Fibroblast of skin of left biceps (primary cell): ENCODE measurements at places on chromosomes 6 and 20.
A peak's percentile ranks its signal among the peaks of the same experiment; 100 is the strongest.

GRCh38 chr6:122984393-122984792 lies 11.6 kb upstream of the CLVS2 start:
- no peak for DNase-seq

- no peak for DNase-seq
Observed at GRCh38 chr20:62590309-62591121, 51.8 kb upstream of the SLCO4A1 start.

GRCh38 chr20:33345342-33345741 lies 56.0 kb downstream of the CDK5RAP1 start:
- DNase-seq, result no peak

DNA sequence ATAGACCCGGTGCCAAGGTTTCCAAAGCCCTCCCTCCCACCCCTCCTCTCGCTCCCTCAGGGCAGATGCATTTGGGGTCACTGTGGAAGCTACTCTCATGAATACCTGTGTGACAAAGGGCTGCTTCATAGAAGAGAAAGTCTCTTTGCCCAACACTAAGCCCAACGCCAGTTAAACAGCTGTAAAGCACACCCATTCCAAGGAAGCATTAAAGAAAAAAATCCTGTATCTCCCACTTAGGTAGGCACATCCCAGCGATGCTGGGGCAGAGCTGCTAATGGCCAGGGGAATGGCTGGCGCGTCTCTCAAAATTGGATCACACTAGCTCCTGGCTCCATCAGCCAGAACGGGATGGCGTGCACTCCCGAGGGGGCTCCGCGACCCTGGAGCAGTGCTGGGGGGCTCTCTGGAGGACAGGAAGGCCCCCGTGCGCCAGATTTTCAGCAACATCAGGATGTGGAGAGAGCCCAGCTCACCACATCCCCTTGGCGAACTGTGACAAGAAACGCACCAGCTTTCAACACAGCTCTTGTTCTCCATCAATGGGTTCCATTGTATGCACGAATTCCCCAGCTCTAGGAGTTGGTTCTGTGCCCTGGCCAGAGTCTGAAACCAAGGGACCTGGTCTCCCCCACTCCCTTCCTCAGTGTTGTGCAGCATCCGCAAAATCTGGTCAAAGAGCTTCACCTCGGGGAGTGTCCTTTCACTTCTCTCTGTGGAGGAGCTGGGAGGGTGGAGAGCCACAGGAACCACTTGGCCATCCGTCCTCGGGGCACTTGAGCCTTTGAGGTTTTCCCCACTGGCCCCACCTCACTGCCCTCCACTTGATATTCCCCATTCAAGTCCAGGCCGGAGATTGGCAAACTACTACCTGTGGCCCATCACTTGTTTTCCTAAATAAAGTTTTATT lies 74.1 kb downstream of the TFAP2C start:
- DNase-seq, result no peak

GRCh38 chr6:24010133-24010532 lies 115.9 kb upstream of the NRSN1 start:
- no peak for DNase-seq

- no peak for DNase-seq
Observed at GRCh38 chr6:155498370-155498769, 42.7 kb upstream of the NOX3 start.

GRCh38 chr6:101626269-101626668 lies 232.8 kb downstream of the GRIK2 start:
- no peak for DNase-seq

DNA sequence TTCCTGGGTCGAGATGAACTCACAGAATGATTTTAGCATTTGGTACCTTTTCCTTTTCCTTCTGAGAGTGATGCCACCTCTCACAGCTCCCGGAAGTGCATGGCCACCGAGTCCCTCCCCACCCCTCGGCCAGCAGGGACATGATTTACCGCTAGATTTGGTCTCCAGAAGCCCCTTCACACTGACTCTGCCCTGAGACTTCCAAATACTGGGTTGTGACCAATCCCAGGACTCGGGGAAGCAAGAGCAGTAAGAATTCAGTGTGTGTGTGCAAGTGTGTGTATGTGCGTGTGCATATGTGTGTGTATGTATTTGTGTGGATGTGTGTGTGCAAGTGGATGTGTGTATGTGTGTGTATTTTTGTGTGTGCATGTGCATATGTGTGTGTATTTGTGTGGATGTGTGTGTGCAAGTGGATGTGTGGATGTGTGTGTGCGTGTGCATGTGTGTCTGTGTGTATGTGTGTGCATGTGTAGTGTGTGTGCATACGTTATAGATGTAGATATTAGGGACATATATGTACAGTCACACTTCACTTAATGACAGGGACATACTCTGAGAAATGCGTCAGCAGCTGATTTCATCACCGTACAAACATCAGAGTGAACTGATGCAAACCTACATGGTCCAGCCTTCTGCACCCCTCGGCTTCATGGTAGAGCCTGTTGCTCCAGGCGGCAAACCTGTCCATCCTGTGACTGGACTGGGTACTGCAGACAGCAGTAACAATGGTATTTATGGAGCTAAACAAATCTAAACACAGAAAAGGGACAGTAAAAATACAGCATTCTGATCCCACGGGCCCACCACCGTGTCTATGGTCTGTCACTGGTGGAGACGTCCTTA lies 374.5 kb downstream of the TAF4 start:
- no peak for DNase-seq

GRCh38 chr20:18986146-18986830 lies 172.7 kb downstream of the SCP2D1 start:
- DNase-seq, result no peak

GRCh38 chr6:170092826-170093225 lies 198.1 kb downstream of the DLL1 start:
- DNase-seq, result no peak

GRCh38 chr20:21493049-21493448 lies 20.8 kb downstream of the NKX2-2 start:
- DNase-seq, result no peak

DNA sequence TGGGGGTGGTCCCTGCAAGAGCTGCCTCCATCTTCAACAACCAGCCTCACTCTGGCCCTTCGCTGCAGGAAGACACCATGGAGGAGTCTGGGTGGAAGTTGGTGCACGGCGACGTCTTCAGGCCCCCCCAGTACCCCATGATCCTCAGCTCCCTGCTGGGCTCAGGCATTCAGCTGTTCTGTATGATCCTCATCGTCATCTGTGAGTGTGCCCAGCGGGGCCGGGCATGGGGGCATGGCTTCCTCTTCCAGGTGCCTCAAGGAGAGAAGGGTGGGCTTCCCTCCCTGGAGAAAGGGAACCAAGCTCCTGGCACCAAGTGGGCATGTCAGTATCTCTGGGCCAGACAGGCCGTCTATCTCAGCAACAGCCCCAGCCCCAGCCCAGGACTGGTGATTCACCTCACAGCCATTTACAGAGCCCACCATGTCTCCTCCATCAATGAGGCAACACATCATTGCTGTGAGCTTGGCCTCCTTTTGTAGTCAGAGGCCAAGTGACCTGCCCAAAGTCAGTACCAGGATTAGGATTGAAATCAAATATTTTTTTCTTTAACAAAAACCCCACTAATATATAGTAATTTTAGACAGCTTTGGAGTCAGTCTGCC lies 40.2 kb downstream of the TM9SF4 start:
- DNase-seq, result no peak

DNA sequence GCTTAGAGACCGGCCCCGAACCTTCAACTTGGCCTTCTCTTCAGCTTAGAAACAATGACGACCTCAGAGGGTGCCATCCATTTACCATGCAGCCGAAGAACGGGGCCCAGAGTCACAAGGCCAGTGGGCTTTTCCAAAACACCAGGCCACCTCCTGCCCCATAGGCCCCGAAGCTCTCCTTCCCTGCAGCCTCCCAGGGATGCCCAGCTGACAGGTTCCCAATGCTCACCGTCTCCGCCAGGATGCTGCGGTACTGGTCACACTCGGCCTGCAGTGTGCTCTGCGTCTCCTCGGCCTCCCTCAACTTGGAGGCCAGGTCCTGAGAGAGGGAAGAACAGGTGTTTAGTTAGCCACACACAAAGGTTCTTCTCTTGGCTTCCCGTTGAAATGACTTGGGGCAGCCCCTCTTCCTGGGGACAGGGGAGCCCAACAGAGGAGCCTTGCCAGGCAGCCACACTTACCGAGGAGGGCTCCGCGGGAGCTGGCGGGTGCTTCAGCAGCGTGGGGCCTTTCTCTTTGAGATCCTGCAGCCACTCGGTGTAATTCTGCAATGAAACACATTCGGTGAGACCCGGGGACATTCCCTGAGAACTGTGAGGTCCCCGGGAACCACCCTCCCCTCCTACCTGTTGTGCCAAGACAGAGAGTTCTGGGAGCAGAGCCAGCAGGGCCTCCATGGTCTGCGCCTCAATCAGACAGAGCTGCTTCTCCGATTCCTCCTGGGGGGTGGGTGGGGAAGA lies 51.5 kb downstream of the DSTN start:
- DNase-seq, result no peak

GRCh38 chr6:149840345-149841075 lies 23.6 kb downstream of the LRP11 start:
- no peak for DNase-seq

DNA sequence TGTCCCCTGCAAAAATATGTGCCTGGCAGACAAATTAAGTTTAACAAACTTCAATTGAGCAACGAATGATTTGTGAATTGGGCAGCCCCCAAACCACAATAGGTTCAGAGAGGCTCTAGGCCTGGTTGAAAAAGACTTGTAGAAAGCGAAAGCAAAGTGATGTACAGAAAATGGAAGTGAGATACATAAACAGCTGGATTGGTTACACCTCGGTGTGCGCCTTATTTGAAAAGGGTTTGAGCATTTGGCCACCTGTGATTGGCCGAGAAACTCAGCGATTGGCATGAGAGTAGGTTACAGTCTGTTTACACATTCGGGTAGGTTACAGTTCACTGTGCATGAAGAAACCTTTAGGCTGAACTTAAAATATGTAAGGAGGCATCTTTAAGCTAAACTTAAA lies 136.9 kb downstream of the CD83 start:
- no peak for DNase-seq

GRCh38 chr20:47531458-47531857 lies 29.8 kb downstream of the NCOA3 start:
- DNase-seq, result no peak

DNA sequence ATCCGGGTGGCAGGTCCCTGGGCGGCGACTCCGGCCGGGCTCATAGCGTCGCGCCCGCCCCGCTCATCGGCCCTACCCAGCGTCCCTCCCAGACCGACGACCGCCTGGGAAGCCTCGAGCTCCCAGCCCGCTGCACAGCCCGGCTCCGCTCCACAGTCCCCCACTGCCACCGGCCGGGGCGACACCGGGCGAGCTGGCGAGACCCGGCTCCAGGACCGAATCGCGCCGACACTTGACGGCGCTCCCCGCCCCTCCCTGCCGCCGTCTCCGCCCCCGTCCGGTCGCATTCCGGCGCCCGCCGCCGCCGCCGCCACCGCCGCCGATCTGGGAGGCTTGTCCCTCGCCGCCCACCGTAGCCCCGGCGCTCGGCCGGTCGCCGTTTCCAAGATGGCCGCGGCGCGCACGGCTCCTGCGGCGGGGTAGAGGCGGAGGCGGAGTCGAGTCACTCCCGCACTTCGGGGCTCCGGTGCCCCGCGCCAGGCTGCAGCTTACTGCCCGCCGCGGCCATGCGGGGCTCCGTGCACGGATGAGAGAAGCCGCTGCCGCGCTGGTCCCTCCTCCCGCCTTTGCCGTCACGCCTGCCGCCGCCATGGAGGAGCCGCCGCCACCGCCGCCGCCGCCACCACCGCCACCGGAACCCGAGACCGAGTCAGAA lies at the start of gene MAP3K4:
MAP3K4 (plus strand) TSS at position 364 of the 655 bp plus-strand sequence; CDS start at position 527, 163 bp downstream.
- peak; percentile 46 for DNase-seq

GRCh38 chr20:39835130-39835842 lies 853.8 kb downstream of the MAFB start:
- DNase-seq, result no peak

DNA sequence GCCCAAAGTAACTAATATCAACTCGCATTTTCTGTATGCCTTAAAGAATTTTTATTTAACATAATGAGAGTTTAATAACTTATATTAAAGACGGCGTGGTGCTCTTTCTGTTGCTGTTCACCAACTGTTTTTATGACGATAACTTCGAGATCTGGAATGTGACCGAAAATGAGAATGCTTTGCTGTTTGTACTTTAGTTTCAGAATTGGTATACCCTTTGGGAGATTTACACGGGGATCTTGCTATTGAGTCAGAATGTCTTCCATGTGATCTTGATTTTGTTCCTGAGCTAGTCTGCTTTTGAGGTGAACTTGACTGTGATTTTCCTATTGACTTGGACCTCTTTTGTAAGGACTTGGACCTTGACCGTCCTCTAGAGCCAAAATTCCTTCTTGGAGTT lies 17.9 kb downstream of the PNRC1 start:
- no peak for DNase-seq

DNA sequence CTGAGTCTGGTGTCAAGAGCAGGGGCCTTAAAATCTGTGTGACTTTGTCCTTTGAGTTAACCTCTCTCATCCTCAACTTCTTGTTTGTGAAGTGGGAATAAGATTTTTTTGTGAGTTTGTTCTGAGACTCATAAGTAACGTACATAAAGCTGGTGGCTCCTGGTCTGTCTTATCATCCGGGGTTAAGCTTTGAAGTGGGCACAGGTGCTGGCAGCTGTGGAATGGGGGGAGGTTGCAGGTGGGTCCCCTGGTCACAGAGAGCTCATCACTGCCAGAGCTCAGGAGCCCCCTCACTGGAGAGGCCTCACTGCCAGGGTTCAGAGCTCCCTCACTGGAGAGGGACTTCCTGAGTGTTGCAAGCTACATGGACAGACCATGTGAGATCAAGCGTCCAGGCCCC lies 174.1 kb downstream of the NRN1 start:
- DNase-seq, result no peak

- DNase-seq, result no peak
Observed at GRCh38 chr6:71203206-71203605, 85.4 kb upstream of the OGFRL1 start.

DNA sequence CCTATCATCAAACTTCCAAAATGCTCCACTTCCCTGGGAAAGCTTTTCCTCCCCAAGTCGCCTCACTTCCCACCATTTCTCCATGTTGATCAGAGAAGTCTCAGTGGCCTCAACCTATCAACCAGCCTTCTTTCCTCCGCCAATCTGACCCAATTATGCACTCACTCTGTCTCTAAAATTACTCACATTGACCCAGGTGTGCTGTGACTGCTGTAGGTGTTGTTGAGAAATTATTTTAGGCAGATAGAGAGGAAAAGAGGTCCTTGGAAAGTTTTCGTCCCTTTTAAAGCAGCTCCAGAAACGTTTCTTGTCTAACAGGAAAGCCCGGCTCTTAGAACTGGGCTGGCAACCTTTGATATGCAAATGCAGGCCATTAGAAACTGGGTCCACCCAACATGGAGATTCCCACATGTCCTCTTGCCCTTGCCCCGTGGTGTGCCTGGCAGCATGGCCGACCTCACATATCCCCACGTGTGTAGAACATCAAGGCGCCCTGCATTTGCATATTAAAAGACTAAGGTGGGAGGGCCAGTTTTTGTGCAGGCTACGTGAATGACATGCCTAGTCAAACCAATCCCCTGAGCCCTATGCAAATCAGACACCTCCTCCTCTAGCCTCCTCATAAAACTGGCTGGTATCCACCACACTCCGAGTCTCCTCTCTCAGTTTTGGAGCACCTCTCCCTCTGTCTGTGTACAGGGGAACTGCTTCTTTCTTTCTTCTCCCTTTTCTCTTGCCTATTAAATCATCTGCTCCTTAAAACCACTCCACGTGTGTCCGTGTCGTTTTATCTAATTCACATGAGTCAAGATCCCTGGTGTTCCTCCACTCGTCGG lies 12.9 kb downstream of the IPCEF1 start:
- no peak for DNase-seq
